Type B pancreatic cell (in vitro differentiated cells): ENCODE measurements at places on chromosomes 2 and 18. TPM values are rescaled to one million over a fixed set of nuclear protein-coding genes. Genes with fewer than 3 reads are reported as not detected.

Gene TUBA3E
- total RNA-seq, result not detected in 2 replicates

Gene CPLX4
- total RNA-seq, result not detected in 2 replicates

Gene GAREM2
- 3.1 and 16.9 TPM in 2 replicates for total RNA-seq

Gene SATB2
- total RNA-seq, result 3.2 and 19.1 TPM in 2 replicates

Gene PIKFYVE
- 21.9 and 33.8 TPM in 2 replicates for total RNA-seq

Gene OSBPL6
- 2.9 and 6.9 TPM in 2 replicates for total RNA-seq

Gene CRYBA2
- total RNA-seq, result 77.3 and 179 TPM in 2 replicates

- H3K4me1 ChIP-seq, result peaks cover 6% of the 10 kb centered on the region
- no peak overlapping the region for H3K27ac ChIP-seq
- no peak for DNase-seq
- peaks cover 81% of the 10 kb centered on the region for H3K27me3 ChIP-seq
- H3K36me3 ChIP-seq, result no peaks in the 10 kb centered on the region
- peak overlapping the region; percentile 32 for H3K4me3 ChIP-seq
These were observed 2.4 kb downstream of the ITGA4 start for GRCh38 chr2:181459621-181460021.

- no peak for DNase-seq
- H3K27ac ChIP-seq, result no peak overlapping the region
- no peaks in the 10 kb centered on the region for H3K4me1 ChIP-seq
- no peak overlapping the region for H3K4me3 ChIP-seq
These were observed 34.2 kb downstream of the CHST10 start for GRCh38 chr2:100383306-100383705.

DNA sequence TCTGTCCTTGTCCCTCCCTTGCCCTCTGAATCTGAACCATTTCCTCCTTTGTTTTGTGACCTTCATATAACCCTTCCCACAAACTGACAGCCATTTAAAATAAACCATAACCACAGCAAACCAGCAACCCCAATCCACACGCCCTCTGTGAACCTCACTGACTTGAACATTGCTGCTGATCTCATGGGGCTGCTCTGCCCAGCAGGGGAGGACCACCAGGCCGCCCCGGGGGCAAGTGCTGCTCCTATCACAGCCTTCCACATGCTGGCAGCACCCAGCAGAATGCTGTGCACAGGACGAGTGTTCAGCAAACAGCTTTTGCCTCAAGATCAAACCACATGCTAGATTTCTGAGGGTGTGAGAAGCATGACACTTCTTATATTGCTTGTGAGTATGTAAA, 73.9 kb upstream of the UXS1 start:
- no peaks in the 10 kb centered on the region for H3K27me3 ChIP-seq
- H3K27ac ChIP-seq, result no peak overlapping the region
- no peak overlapping the region for H3K4me3 ChIP-seq
- peaks cover 29% of the 10 kb centered on the region for H3K4me1 ChIP-seq
- peak; percentile 47 for DNase-seq
- peaks cover 7% of the 10 kb centered on the region for H3K36me3 ChIP-seq

GRCh38 chr18:10017043-10017442, 103.2 kb downstream of the VAPA start:
- peak; percentile 15 for DNase-seq
- peaks cover 4% of the 10 kb centered on the region for H3K36me3 ChIP-seq
- peak overlapping the region; percentile 3 for H3K27ac ChIP-seq
- no peak overlapping the region for H3K4me3 ChIP-seq
- peaks cover 2% of the 10 kb centered on the region for H3K27me3 ChIP-seq

- DNase-seq, result no peak
- H3K36me3 ChIP-seq, result peaks cover 4% of the 10 kb centered on the region
- H3K4me1 ChIP-seq, result peaks cover 17% of the 10 kb centered on the region
- H3K27ac ChIP-seq, result no peak overlapping the region
- H3K27me3 ChIP-seq, result peaks cover 4% of the 10 kb centered on the region
These were observed 596.5 kb downstream of the BCL11A start for GRCh38 chr2:59956981-59957380.

GRCh38 chr2:127305990-127306585, 12.1 kb upstream of the ERCC3 start:
- H3K4me3 ChIP-seq, result no peak overlapping the region
- no peak for DNase-seq
- H3K27me3 ChIP-seq, result no peaks in the 10 kb centered on the region
- no peak overlapping the region for H3K27ac ChIP-seq

DNA sequence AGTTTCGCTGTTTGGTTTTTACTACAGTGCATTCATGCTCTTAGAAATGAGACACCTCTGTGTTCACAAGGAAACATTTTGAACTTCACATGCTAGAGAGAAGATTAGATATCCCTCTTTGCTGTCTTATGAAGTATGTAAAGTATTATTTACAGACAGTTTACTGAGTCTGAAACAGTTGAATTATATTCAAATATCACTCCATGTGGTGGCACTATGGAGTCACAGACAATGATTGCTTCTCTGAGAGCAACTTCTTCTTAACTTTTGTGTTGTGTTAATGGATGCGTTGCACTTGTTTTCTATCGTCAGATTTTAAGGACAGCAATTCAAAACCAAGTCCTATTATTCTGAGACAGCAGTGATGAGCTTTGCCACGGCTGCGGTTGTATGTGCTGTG, 823.6 kb downstream of the GALR1 start:
- no peak overlapping the region for H3K27ac ChIP-seq
- H3K36me3 ChIP-seq, result no peaks in the 10 kb centered on the region
- DNase-seq, result no peak

DNA sequence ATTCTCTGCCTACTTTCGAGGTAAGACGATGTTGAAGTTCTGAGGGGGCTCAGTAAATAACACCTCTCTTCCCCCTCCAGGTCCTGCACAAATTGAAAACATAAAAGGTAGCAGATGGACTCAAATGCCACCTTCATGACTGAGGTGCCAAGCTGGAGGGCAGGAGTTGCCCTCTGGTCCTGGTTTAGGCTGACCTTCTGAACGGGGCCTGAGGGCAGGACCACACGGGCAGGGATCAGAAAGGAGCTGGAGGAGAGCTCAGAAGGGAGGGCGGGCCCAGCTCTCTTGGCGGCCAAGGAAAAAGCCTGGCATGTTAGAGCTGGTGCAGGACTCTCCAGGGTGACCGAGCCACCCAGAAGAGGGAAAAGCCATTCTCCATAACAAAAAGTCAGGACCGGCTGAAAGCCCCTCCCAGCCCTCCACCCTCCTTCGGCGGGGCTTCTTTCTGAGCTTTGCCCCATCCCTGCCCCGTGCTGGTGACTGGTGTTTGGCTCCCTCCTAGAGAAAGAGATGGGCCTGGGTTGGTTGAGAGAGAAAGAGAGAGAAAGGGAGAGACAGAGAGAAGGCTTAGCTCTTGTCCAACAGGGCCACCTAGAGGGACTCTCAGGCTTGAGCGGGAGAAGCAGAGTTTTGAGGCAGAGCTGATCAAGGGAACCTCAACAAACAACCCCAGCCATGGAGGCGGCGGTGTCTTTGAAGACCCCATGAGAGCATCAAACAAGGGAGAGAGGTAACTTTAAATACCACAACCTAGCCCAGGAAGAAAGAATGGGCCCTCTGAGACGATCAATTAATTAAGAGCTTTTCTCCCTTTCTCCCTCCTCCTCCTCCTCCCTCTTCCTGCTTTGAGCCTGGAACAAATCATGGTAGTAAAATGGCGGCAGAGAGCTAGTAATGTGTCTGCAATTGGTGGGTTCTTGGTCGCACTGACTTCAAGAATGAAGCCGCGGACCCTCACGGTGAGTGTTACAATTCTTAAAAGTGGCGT, 50.8 kb downstream of the WIPF1 start:
- no peak overlapping the region for H3K27ac ChIP-seq
- no peaks in the 10 kb centered on the region for H3K4me1 ChIP-seq
- H3K36me3 ChIP-seq, result no peaks in the 10 kb centered on the region
- no peak for DNase-seq
- H3K27me3 ChIP-seq, result peaks cover 3% of the 10 kb centered on the region
- no peak overlapping the region for H3K4me3 ChIP-seq

DNA sequence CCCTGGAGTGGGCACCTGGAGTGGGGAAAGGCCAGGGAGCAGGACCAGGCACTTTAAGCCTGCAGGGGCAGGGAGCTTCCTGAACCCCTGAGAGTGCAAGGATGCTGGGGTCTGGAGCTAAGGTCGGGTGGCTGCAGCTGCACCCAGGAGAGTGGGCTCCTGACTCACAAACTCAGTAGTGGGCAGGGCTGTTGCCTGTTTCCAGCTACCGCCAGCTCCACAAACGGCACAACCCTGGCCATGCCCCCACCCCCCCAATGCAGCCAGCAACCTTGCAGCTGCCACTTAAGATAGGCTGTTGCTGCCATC, 688.8 kb downstream of the NYAP2 start:
- H3K4me1 ChIP-seq, result no peaks in the 10 kb centered on the region
- H3K36me3 ChIP-seq, result no peaks in the 10 kb centered on the region
- DNase-seq, result no peak
- H3K27me3 ChIP-seq, result no peaks in the 10 kb centered on the region
- no peak overlapping the region for H3K27ac ChIP-seq
- H3K4me3 ChIP-seq, result no peak overlapping the region

DNA sequence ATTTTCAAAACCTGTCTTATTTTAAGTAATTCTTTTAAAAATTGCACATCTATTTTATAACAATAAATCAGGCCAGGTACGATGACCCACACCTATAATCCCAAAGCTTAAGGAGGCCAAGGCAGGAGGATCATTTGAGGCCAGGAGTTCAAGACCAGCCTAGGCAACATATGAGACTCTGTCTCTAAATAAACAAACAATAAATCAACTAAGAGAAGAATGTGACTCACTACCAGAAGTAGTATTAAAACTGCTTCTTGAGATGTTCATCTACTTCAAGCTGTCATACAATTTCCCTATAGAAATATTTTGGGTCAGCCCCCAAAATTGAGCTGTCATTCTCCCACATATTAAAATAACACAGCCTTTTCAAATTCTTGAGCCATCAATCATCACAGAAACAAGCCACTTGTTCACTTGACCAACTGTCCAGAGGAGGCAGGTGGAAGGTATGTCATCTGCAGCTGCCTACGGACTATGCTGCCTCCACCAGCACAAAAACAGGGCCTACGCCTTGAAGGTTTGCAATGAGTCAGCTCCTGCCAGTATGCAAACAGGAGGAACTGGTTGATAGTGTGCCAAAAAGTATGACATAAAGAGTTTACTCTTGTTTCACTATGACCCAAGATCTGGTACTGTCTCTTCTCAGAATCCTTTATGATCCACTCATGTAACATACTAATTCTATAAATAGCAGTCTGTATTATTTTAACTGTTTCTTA, 33.6 kb downstream of the KIDINS220 start:
- peak overlapping the region; percentile 10 for H3K4me3 ChIP-seq
- H3K4me1 ChIP-seq, result peaks cover 3% of the 10 kb centered on the region
- DNase-seq, result no peak
- peak overlapping the region; percentile 96 for H3K27ac ChIP-seq

DNA sequence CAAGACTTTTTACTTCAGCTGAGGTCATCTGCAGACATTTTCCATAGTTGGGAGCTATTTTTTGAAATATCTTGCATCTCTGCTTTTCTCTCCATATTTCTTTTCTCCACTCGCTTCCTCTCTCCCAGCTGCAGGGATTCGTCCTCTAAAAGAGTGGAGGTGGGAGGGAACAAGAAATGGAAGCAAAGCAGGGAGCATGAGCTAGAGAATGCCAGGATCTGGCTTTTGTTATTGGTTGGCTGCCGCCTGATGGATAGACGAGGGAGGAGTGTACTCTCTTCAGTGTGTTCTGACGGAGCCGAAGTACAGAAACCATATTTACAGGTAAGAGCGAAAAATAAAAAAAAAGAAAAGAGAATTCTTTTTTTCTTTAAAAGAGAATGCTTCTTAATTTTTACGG, at the start of gene CSRNP3:
TSS of gene CSRNP3 (plus strand) at position 282 of the 400 bp plus-strand sequence. CDS start 125,368 bp downstream, outside the sequence.
- peaks cover 27% of the 10 kb centered on the region for H3K4me1 ChIP-seq
- peak within 1 kb of the TSS; percentile 96 for H3K4me3 ChIP-seq
- peak within 1 kb of the TSS; percentile 63 for H3K27ac ChIP-seq
- DNase-seq, result peak; percentile 70

- no peak overlapping the region for H3K27ac ChIP-seq
- H3K4me1 ChIP-seq, result peaks cover 10% of the 10 kb centered on the region
- no peaks in the 10 kb centered on the region for H3K27me3 ChIP-seq
- peak; percentile 58 for DNase-seq
- peaks cover 4% of the 10 kb centered on the region for H3K36me3 ChIP-seq
- H3K4me3 ChIP-seq, result no peak overlapping the region
These were observed 28.9 kb downstream of the ADI1 start for GRCh38 chr2:3490191-3491170.

- peaks cover 8% of the 10 kb centered on the region for H3K4me1 ChIP-seq
- no peak overlapping the region for H3K27ac ChIP-seq
- no peaks in the 10 kb centered on the region for H3K36me3 ChIP-seq
These were observed 26.9 kb upstream of the GLS start for GRCh38 chr2:190853531-190854383.

DNA sequence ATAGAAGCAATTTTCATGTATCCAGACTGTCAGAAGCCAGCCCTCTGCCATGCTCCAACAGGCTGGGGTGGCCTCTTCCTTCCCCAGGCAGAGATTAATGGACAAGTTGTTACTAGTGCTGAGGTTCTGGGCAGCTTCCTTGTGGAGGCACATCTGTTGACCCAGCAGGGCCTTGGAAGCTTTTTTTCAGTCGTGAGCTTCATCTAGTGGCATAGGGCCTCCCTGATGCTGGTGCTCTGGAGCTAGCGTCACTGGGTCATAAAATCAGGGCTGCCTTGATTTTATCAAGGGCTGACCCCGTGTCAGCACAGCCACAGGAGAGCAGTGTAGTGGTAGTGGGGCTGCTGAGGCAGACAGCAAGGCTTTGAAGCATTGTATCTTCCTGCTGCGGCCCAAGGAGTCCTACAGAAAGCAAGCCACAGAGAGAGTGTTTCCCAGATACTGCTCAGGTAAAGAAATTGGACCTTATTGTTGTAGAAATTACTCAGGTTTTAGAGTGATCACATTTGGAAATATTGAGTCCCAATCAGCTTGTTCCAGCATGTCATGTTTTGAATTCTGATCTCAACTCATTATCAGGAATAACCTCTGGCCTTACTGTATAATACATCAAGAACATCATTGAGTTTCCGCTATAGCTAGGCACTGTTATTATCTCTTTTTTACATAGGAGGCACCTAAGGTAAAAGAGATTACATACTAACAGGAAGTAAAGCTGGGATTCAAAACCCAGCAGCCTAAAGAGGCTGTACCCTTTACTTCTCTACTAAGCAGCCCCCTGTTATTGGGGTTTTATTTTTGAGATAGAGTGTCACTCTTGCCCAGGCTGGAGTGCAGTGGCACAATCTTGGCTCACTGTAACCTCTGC, 92.3 kb upstream of the ALPP start:
- H3K4me1 ChIP-seq, result peaks cover 42% of the 10 kb centered on the region
- H3K27me3 ChIP-seq, result no peaks in the 10 kb centered on the region
- H3K36me3 ChIP-seq, result peaks cover 6% of the 10 kb centered on the region
- H3K4me3 ChIP-seq, result peak overlapping the region; percentile 62

- H3K4me3 ChIP-seq, result no peak overlapping the region
- H3K36me3 ChIP-seq, result no peaks in the 10 kb centered on the region
- DNase-seq, result no peak
- H3K27ac ChIP-seq, result no peak overlapping the region
These were observed 49.1 kb downstream of the CCDC85A start for GRCh38 chr2:56232912-56233311.

GRCh38 chr2:234425639-234426603, 71.0 kb downstream of the ARL4C start:
- H3K27ac ChIP-seq, result peak overlapping the region; percentile 98
- peaks cover 32% of the 10 kb centered on the region for H3K4me1 ChIP-seq
- H3K36me3 ChIP-seq, result no peaks in the 10 kb centered on the region
- DNase-seq, result no peak
